ENCODE measurements at places on chromosomes 12 and 14.

DNA sequence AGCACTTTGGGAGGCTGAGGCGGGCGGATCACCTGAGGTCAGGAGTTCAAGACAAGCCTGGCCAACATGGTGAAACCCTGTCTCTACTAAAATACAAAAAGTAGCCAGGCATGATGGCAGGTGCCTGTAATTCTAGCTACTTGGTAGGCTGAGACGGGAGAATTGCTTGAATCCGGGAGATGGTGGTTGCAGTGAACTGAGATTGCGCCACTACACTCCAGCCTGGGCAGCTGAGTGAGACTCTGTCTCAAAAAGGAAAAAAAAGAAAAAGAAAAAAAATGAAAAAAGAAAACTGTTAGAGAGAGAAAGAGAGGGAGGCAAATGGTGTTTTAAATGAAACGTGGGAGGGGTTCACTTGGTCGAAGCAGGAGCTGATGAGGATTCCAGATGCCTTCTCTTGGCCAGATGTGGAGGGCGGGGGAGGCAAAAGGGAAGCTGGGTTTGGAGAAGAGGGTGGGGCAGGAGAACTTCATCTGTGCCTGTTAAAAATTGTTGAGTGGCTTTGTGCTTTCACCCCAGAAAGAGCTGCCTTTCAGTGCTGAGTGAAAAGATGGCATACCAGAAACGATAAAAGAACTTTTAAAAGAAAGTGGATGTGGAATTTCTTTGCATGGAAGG lies 1.1 kb downstream of the EMP1 start:
- DNase-seq, result no peak

GRCh38 chr12:43551971-43552559 lies at the start of gene ADAMTS20:
Gene ADAMTS20 (minus strand): TSS chr12:43552203. CDS start chr12:43551921, 282 bp downstream.
- no peak for DNase-seq

DNA sequence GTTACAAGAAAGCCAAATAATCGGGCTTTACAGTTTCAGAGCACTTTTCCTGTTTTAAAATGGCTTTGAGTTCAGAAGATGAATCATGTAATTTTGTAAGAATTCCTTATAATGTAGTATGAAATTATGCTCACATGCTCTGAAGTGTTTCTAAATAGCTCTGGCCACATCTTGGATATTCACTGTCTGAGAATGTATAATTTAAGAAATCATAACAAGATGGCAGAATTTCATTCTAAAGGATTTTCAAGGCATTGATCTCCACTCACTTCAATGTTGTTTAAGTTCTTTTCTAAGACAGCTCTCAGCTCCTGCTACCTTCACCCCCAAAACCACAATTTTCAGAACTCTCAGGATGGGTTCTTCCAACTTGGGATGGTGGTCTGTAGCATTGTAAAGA lies 180.1 kb downstream of the DACT1 start:
- no peak for DNase-seq

GRCh38 chr14:75980856-75981255 lies 939 bp downstream of the TGFB3 start:
- DNase-seq, result no peak

DNA sequence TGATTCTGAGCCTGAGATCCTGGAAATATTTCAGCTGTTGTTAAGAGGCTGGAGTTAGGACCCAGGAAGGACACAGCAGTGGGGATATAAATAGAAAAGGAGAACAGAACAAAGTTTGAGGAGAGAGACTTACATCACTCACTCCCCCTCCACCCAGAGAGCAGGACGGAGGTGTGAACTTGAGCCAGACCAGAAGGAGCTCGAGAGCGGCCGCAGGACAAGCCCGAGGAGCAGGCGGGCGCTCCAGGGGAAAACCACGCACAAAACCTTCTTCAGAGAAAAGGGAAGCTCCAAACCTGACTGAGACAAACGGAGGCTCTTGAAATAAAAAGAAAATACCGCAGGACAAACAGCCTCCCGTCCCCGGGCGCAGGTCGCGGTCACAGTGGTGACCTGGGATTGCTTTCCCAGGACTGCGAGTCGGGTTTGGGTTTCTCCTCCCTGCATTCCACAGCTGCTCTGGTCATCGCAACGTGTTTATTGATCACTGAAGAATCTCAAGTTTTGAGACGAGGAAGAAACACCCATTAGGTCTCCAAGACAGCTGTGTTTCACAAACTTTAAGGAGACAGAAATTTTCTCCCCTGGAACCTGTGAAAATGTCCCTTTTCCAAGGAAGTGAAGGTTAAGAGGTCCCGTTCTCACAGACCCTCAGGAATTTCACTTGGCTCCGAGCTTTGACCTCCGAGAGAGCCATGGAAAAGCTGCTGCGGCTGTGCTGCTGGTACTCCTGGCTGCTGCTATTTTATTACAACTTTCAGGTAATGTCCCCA lies at the start of gene ADGRD1:
Gene ADGRD1, plus strand, starts transcription at position 137 of the 773 bp plus-strand sequence. Its CDS starts 559 bp downstream, at position 696.
- no peak for DNase-seq

DNA sequence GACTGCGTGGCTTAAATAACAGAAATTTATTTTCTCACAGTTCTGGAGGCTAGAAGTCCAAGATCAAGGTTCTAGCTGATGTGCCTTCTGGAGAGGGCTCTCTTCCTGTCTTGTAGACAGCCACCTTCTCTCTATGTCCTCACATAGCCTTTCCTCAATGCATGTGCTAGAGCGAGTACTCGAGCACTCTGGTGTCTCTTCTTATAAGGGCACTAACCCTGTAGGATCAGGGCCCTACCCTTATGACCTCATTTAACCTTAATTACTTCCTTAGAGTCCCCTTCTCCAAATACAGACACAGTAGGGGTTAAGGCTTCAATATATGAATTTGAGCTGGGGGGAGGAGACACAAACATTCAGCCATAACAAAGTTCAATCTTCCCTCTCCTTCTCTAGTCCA lies 10.2 kb downstream of the DHH start:
- no peak for DNase-seq

- DNase-seq, result no peak
Measured at GRCh38 chr12:20024194-20024593, 344.1 kb upstream of the PDE3A start.

DNA sequence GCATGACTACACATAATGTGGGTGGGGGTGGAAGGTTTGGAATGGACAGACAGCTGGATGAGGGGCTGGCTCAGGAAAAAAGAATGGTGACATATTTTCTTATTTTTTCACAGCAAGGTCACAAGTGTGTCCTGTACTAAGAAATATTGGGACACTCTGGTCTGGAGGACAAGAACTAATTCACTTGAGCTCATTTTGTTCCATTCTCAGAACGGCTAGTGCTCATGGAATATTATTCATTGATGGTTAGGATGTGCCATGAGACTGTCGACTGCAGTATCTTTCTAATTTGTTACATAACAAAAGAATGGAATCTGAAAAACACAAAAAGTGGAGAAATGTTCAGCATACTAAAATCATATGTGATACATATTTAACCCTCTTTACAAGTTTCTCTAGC lies 149.5 kb downstream of the BMP4 start:
- DNase-seq, result no peak

DNA sequence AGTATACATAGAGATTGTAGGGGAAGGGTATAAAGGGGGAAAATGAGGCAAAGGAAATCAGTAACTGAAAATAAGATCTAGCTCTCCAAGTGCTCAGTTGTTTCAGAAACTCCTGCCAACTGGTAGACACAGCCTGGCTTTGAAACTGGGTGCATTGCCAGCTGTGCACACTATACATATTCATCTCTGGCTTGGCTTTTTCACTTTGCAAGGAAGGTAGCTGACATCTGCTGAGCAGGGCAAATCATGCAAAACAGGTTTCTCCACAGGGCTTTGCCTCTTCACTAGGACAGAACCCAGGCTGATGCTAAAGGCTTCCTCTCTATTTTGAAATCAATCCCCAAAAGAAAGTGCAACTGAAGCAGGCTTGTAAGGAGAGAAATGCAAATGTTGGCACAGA lies 101.5 kb downstream of the HELB start:
- DNase-seq, result no peak
